Activated CD4-positive, alpha-beta T cell treated with anti-CD3 and anti-CD28 coated beads for 36 hours (primary cell): ENCODE measurements at places on chromosomes 4 and X. TPM values are rescaled to one million over a fixed set of nuclear protein-coding genes. Genes with fewer than 3 reads are reported as not detected.

The FAM149A gene
- total RNA-seq: 0.44 TPM

The ANAPC10 gene
- total RNA-seq: 27.7 TPM

The PLP1 gene
- total RNA-seq: not detected

The MAGEA11 gene
- total RNA-seq: not detected

The CPLX1 gene
- total RNA-seq: 0.50 TPM

The RBMXL3 gene
- total RNA-seq: not detected

The APOOL gene
- 22.3 TPM for total RNA-seq
